ENCODE measurements at places on chromosomes 2 and 18.
A peak's percentile ranks its signal among the peaks of the same experiment; 100 is the strongest.

DNA sequence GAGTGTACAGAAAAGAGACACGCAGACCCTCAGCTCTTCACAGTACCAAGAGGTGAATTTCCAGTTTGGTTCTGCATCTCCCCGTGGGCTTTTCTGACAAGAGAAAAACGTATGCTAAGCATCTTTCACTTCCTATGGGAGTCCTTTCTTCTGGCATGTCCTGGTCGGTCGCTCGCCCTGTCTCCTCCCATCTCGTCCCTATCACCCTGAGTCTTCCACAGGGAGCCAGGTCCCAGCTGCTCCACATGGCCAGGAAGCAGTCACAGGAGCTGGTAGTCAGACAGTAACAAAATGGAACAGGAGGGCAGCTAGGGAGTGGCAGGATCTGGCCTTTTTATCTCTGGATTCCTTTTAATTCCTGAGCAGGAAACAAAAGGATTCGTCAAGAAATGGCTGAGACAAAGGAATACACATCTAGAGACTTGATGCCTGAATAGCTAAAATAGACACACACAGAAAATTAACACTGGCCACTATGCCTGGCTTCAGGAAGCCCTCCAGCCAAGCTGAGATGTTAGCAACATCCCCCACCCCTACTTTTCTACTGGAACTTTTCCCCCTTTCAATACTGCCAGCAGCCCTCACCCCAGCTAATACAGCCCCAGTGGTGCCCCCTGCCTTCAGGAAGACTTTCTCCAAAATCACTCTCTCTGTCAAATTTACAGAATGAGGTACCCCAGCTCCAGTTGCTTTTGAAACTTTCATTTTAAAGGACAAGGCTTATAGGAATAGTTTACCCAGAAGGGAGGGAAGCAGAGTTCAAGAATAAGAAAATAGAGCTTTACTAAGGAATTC is 136.1 kb downstream of the DNER start:
- DNase-seq: no peak

- DNase-seq: no peak
Observed at GRCh38 chr2:140895378-140895777, 1235.4 kb downstream of the LRP1B start.

DNA sequence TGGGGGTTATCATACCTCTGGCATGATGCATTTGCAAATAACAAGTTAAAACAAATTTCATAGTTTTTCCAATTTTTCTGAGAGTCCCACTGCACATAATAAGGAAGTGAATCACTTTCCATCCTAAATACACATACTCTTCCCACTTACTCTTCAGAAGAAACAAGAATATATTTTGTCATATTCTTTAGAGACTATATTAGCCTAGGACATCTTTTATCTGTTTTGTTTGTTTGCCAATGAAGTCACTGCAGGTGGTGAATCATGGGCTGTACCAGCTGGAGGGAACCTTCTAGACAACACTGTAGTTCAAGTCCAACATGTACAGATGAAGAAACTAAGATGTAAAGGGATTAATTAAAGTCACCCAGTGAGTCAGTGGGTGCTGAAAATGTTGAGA is 116.8 kb downstream of the XIRP2 start:
- DNase-seq: no peak

DNA sequence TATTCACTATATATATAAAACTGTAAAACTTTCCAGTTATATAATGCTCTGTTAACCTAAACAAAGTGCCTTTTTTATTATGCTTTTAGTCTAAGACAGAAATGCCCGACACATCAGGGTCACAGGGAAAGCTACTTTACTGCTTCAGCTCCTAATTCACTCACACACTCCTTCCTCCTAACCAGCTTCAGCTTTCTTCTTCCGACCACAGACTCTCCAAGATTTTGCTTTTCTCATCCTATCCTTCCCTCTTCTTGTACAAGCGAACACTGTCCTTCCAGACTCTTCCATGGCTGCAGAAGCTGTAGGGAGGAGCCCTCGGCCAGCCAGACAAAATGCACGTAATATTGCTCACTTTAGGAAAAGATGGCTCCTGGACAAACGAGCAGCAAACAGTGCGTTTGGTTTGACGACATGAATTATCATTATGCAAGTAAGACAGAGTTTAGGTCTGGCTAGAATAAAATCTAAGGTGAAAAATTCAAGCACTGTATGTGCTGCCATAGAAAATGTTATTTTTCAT is 47.5 kb upstream of the HNRNPA3 start:
- peak; percentile 14 for DNase-seq

DNA sequence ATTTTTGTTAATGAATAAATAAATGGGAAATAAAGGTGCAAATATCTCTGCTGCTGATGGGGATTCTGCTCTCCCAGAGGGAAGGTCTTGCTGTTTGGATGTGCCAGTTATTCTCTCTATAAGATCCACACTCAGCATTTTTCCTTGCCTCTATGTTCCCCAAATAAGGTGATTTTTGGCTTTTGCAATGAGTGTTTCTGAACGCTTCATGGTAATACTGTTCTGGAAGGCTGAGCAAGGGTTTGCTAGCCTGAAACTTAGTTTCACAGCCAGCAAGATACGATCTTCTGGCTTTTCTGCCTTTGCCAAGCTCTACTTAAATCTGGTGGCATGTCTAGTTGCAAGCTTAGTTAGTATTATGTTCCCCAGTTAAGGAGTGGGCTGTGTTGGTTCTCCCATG is 114.6 kb downstream of the LPIN1 start:
- DNase-seq: no peak

DNA sequence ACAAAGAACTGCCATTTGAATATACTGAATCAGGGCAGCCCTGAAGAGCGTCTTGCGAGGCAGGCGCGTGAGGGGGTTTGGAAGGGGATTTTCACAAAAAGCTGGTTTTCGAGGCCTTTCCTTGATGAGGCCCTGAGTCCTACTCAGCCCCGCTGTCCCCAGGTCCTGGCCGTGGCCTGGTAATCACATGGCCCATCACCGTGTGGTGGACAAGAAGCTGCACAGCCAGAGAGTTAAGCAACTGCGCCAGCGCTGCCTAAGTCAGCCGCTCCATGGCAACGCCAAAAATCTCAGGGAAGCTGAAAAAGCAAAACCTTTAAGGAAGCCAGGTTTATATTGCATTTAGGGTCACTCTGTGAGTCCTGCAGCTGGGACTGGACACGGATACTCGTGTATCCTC is 341.2 kb upstream of the MYT1L start:
- DNase-seq: no peak

- DNase-seq: no peak
Observed at GRCh38 chr2:165202239-165202638, 1.6 kb downstream of the SCN3A start.

GRCh38 chr18:26479065-26479680 is 69.2 kb downstream of the KCTD1 start:
- DNase-seq: no peak

DNA sequence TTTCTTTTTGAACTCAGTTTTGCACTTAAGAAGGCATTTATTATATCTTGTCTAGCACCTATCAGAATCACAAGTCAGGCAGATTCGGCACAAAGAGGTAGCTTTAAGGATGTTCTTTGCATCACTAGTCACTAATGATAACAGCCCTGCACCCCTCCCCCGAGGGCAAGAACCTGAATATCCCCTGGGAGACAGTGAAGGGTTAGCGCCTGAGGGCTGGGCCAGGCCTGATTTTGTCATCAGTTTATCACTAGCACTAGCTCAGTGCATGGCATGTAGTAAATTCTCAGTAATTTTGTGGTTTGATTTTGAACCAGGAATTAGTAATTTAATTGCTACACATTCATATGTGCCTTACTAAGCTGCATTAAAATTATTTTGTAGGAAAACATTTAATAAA is 23.9 kb upstream of the HS6ST1 start:
- no peak for DNase-seq

DNA sequence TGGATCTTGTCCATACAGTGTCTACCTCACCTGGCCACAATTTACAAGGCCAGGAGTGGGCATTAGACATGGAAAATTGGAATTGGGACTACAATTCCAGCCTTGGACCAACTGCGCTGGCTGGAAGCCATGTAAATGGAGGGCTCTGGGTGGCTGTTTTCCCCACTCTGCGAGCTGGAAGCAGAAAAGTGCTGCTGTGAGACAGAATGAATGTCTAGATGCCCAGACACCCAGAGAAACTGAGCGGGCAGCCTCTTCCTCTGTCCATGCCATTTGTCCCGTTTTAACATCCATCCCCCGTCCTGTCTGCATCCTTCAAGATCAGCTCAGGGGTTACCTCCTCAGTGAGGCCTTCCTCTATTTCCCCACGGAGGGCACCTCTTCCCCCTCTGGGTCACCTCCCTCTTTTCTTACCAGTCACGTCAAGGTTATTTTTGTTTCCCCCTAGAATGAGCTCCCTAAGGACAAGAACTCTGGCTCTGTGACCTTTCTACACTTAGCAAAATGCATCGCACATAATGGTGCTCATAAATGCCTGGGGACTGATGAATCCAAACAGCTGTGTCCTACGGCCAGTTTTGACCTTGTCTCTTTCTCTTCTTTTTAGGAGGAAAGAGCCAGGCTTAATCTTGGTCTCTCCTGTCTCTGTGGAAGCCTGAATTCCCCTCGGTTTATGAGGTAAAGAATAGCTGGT is 41.2 kb downstream of the MCFD2 start:
- DNase-seq: no peak

DNA sequence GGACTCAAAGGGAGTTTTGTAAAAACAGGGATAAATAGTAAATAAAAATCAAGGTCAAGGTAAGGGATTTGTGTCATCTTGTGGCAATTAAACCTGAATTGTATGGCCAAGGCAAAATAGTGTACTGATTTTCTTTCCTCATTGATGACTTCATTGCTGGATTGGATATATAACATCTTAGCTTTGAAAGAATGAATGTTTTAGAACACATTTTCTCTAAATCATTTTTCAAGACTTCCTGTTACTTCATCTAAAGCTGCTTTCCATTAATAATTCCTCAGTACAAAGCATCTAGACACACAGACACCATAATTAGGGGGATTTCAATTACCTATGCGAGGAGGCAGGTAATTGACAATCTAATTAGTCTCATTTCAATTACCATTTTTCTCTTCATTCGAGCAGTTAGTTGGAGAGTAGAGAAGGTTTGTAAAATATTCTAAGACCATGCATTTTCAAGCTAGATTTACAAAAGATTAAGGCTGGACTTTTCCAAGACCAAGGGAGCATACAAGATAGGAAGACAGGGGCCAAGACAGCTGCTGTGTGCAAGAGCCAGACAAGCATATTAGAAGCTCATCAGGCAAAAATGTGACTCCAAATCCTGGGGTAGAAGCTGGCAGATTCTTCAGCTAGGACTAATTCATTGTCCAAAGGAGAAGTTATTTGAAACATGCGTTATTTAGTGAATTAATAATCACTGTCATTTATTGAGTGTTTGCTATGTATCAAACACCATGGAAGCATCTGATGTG is 253.6 kb downstream of the EPHA4 start:
- DNase-seq: no peak

DNA sequence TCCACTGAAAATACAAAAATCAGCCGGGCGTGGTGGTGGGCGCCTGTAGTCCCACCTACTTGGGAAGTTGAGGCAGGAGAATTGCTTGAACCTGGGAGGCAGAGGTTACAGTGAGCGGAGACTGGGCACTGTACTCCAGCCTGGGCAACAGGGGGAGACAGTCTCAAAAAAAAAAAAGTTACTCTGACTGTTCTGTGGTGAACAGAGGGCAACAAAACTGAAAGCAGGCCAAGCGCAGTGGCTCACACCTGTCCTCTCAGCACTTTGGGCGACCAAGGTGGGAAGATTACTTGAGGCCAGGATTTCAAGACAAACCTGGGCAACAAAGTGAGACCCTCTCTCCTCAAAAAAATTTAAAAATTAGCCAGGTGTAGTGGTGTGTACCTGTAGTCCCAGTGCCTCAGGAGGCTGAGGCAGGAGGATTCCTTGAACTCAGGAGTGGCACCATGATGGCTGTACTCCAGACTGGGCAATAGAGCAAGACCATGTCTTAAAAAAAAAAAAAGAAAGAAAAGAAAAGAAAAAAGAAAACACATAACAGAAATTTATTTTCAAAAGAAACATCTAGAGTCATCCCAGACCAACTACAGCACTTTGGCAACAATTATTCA is 13.6 kb upstream of the RTN4 start:
- DNase-seq: no peak

DNA sequence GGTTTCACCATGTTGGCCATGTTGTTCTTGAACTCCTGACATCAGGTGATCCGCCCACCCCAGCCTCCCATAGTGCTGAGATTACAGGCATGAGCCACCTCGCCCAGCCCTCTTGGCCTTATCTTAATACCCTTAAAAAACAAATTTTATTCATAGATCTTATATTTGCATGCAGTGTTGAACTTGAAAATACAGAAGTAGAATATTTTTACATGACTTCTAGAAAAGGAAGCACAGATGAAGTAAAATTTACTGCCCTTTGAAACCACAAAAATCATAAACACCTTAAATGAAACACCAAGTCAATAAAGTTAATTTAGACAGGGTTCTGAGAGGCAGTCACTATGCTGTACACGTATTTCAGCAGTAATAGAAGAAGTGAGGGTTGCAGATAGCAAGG is 145.7 kb downstream of the CERS6 start:
- no peak for DNase-seq

- DNase-seq: no peak
Observed at GRCh38 chr2:203840655-203841205, 26.8 kb upstream of the CTLA4 start.

GRCh38 chr2:124319577-124319976 is 294.5 kb downstream of the CNTNAP5 start:
- no peak for DNase-seq

- peak; percentile 35 for DNase-seq
Observed at GRCh38 chr2:219073413-219074129, 12.8 kb upstream of the IHH start.

DNA sequence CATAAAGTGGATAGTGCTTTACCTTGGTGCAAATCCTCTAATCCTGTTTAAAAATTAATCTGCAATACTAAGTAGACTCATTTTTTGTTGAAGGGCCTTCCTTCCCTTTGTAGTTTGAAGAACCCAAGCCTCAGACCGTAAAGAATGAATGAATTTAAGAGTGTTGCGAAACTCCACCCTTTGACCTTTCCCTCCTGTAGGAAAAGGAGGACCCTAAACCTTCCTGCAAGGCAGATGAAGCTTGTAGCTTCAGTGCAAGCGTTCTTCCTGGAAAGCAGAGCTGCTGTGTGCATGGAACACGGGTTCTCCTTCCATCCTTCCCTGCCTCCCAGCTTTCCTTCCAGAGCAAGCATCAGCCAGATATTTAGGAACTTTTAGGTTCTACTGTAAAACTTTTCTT is 1.7 kb downstream of the IMPA2 start:
- no peak for DNase-seq

All from neural crest cell (in vitro differentiated cells).